ENCODE measurements at places on chromosomes 6 and 20. TPM values are rescaled to one million over a fixed set of nuclear protein-coding genes. Genes with fewer than 3 reads are reported as not detected.
A peak's percentile ranks its signal among the peaks of the same experiment; 100 is the strongest.

- H3K27me3 ChIP-seq = 0 out of 2 replicates have a peak, but pooled peaks cover 4% of the 10 kb centered on the region
- DNase-seq = no peak
- H3K27ac ChIP-seq = no peak overlapping the region
- no peaks in the 10 kb centered on the region for H3K36me3 ChIP-seq
Observed at GRCh38 chr20:17369506-17369905, 142.7 kb downstream of the PCSK2 start.

- peaks cover 22% of the 10 kb centered on the region for H3K4me1 ChIP-seq
- DNase-seq = peak; percentile 94
- H3K36me3 ChIP-seq = no peaks in the 10 kb centered on the region
- no peaks in the 10 kb centered on the region for H3K27me3 ChIP-seq
Observed at GRCh38 chr20:50292591-50293283, 102.1 kb downstream of the CEBPB start.

DNA sequence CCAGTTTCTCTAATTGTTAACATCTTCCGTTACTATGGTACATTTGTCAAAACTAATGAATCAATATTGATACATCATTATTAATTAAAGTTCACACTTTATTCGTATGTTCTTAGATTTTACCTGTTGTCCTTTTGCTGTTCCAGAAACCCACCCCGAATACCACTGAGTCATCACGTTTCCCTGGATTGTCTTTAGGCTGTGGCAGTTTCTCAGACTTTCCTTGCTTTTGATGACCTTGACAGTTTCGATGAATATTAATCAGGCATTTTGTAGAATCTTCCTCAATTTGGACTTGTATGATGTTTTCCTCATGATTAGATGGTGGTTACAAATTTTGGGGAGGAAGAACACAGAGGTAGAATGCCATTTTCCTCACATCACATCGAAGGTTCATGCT is 39.1 kb upstream of the AIG1 start:
- H3K27me3 ChIP-seq = no peaks in the 10 kb centered on the region
- H3K36me3 ChIP-seq = no peaks in the 10 kb centered on the region
- no peak overlapping the region for H3K4me3 ChIP-seq
- no peak for DNase-seq
- H3K4me1 ChIP-seq = no peaks in the 10 kb centered on the region

DNA sequence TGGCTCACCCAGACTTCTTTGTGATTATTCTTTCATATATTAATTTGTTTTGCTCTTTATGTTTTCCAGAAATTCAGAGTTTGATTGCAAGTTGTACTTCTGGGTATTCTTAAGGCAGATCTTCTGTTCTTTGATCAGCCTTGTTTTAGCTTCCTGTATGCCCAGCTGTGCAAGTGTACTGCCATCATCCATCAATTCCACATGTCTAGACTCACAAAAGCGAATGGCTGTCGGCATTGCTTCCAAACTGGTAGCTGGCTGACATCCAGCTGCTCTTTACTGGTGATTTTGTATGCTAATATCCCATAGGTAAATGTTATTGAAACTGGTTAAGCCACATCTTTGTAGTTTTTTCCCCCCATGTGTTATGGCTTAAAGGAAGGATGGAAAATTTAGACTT is 1084.8 kb upstream of the CITED2 start:
- H3K36me3 ChIP-seq = no peaks in the 10 kb centered on the region
- peaks cover 19% of the 10 kb centered on the region for H3K4me1 ChIP-seq
- no peaks in the 10 kb centered on the region for H3K27me3 ChIP-seq
- no peak overlapping the region for H3K4me3 ChIP-seq
- DNase-seq = no peak

DNA sequence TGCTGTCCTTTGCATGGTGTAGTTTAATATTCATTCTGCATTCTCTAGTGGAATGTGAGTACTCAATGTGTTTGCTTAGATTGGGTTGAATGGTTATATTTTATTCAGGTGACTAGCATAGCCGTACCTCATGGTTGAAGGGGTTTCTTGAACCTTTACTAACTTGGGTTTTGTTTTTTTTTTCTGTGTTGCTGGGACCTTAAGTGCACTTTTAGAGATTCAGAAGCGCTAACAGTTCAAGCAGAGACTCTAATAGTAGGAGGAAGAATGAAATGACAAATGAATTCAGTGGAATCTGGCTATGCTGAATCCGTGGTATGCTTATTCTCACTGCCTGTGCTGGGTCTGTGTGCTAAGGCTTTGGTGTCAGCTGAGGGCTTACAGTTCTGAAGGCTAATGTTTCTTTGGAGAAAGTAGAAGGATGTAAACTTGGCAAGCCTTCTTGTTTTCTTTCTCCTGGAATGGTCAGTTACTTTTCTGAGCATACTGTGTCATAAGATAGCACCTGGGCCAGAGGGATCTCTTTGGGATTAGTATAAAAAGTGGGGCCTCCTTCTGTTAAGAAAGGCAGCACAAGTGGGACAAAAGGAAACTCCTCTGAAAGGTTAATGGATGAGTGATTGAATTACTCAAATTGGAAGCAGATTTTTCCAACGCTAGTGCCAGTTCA is 28.7 kb downstream of the RNF144B start:
- peaks cover 20% of the 10 kb centered on the region for H3K4me1 ChIP-seq
- no peak for DNase-seq
- H3K36me3 ChIP-seq = no peaks in the 10 kb centered on the region
- H3K27ac ChIP-seq = no peak overlapping the region
- H3K4me3 ChIP-seq = no peak overlapping the region

- no peaks in the 10 kb centered on the region for H3K36me3 ChIP-seq
- DNase-seq = no peak
- H3K4me1 ChIP-seq = no peaks in the 10 kb centered on the region
Observed at GRCh38 chr6:12848964-12849808, 132.6 kb downstream of the PHACTR1 start.

- H3K4me1 ChIP-seq = peaks cover 13% of the 10 kb centered on the region
- no peak overlapping the region for H3K4me3 ChIP-seq
- H3K36me3 ChIP-seq = no peaks in the 10 kb centered on the region
- no peaks in the 10 kb centered on the region for H3K27me3 ChIP-seq
- no peak for DNase-seq
- H3K27ac ChIP-seq = no peak overlapping the region
Observed at GRCh38 chr6:31171931-31172905, 1.7 kb upstream of the POU5F1 start.

DNA sequence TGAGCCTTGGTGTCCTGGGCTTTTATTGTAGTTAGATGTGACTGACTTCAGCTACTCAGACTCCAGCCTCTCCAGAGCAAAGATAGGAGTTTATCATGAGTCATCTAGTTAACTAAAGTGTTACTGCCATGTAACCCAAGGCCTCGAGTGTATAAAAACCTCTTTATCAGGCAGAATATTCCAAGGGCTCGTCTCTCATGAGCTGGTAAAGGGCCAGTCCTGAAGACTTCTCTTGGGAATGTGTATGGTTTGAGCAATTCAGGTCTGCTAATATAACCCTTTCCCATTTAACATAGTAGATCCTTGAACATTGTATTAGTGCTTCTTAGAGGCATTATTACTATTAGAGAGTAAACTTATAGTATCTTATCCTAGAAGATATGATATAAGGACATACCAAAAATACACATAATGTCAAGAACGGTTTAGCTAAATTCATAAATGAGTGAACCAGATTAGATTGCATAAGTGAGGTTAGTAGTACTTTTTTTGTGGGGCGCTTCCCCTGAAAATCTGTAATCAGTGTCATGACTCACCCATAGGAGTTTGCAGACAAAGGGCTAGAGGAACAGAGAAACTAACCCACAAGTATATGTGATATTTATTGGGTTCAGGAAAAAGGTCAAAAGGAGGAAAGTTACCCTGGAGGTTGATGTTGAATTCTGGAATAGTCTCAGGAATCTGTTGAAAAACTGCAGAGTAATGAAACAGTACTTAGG is 16.0 kb downstream of the DSE start:
- H3K36me3 ChIP-seq = no peaks in the 10 kb centered on the region
- H3K27me3 ChIP-seq = no peaks in the 10 kb centered on the region
- no peak for DNase-seq
- H3K4me1 ChIP-seq = peaks cover 33% of the 10 kb centered on the region
- H3K4me3 ChIP-seq = no peak overlapping the region
- H3K27ac ChIP-seq = peak overlapping the region; percentile 49

DNA sequence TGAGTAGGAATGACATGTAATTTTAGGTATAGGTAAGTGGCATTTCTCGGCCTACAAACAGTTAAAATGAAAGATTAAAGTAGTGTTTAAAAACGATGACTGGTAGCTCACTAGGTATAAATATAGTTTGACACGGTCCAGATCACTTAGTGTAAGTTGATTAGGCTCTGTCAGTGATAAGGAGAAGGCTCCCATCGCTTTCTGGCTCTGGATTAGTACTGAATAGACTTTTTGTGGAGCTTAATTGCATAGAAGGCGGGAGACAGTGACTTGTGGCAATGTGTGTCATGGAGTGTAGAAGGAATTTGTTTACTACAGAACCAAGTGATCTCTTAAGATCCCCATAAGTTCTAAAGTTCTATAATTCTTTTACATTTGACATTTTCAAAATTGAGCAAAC is 6.7 kb downstream of the PYGB start:
- H3K36me3 ChIP-seq = peaks cover 81% of the 10 kb centered on the region
- no peaks in the 10 kb centered on the region for H3K27me3 ChIP-seq
- H3K4me1 ChIP-seq = peaks cover 24% of the 10 kb centered on the region
- no peak overlapping the region for H3K4me3 ChIP-seq
- DNase-seq = no peak

GRCh38 chr6:33211666-33212422 is 3.5 kb downstream of the RING1 start:
- no peak overlapping the region for H3K4me3 ChIP-seq
- DNase-seq = no peak
- H3K27me3 ChIP-seq = peaks cover 23% of the 10 kb centered on the region
- H3K4me1 ChIP-seq = peaks cover 30% of the 10 kb centered on the region
- H3K27ac ChIP-seq = no peak overlapping the region

DNA sequence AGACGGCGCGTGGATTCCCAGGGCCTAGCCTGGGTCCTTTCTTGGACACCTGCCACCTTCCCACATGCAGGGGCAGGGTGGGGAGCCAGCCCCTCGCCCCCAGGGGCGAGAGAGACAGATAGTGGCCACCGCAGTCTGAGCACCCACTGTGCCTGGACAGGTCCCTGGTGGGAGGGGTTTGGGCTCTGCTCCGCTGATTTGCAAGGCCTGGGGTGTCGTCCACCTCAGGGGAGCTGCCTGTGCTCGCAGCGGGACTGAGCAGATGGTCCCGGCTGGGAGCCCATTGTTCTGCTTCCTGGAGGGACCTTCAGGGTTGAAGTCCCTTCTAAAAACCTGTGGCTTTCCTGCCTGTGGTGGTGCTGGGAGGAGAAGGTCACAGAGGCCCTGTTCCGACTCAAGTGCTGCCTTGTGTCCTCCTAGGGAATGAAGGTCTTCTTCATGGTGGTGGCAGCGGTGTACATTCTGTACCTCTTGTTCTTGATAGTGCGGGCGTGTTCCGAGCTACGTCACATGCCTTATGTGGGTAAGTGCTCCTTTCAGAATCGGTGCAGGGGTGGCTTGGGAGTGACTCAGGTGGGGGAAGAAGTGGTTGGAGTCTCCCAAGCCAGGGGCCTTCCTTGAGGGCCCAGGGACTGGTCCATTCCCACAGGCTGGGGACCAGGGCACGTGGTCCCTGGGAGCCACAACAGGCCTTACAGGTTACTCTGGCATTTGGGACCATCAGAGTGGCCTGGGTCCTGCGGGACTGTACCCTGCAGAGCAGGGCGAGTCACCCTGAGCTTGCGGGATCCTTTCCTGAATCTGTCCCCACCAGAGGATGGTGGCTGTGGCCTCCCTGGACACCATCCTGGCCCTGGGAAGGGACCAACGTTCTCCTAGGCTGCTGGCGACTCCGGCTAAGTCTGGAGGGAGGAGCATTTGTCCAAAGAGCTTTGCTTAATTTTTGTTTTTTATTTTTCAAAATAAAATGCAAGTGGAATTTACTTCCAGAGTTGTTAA is 19.6 kb downstream of the DYNLT1 start:
- DNase-seq = no peak
- no peaks in the 10 kb centered on the region for H3K27me3 ChIP-seq
- H3K4me3 ChIP-seq = no peak overlapping the region
- no peaks in the 10 kb centered on the region for H3K4me1 ChIP-seq
- no peak overlapping the region for H3K27ac ChIP-seq

GRCh38 chr6:1110164-1110563 is 201.7 kb upstream of the FOXQ1 start:
- no peak overlapping the region for H3K27ac ChIP-seq
- no peak overlapping the region for H3K4me3 ChIP-seq
- no peaks in the 10 kb centered on the region for H3K27me3 ChIP-seq
- DNase-seq = no peak
- peaks cover 16% of the 10 kb centered on the region for H3K4me1 ChIP-seq
- no peaks in the 10 kb centered on the region for H3K36me3 ChIP-seq

GRCh38 chr6:53287336-53288225 is 61.2 kb downstream of the ELOVL5 start:
- H3K27me3 ChIP-seq = no peaks in the 10 kb centered on the region
- H3K27ac ChIP-seq = no peak overlapping the region
- H3K36me3 ChIP-seq = peaks cover 61% of the 10 kb centered on the region

DNA sequence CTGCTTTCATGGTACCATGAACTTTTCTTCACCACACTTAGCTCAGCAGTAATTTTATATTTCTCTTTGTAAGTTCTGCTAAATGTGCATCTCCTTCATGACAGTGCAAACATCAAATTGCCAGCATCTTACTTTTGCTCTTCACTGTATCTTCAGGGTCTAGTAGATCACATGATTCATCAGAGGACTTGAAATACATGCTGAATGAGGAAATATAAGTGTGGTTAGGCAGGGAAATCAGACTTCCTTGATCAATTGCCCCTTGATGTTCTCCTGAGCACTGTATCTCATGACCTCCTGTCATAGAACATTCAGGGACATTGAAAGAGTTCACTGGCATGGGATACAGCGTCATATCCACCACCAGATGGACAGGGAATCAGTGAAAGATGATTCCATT is 25.3 kb upstream of the POLR1H start:
- no peak overlapping the region for H3K4me3 ChIP-seq
- H3K36me3 ChIP-seq = no peaks in the 10 kb centered on the region
- DNase-seq = no peak
- no peak overlapping the region for H3K27ac ChIP-seq

GRCh38 chr20:53322651-53323050 is 271.0 kb downstream of the ZNF217 start:
- no peak for DNase-seq
- H3K27me3 ChIP-seq = no peaks in the 10 kb centered on the region
- H3K4me1 ChIP-seq = no peaks in the 10 kb centered on the region
- H3K36me3 ChIP-seq = no peaks in the 10 kb centered on the region

Gene OPRL1
- 0.16 TPM for total RNA-seq

Gene TBX18
- 35.1 TPM for total RNA-seq

Gene IL20RA
- total RNA-seq = not detected

Gene PET117
- 21.7 TPM for total RNA-seq

Gene SLPI
- not detected for total RNA-seq

Gene KCNG1
- 17.7 TPM for total RNA-seq

Gene KDM1B
- 18.8 TPM for total RNA-seq

Gene SMOC2
- not detected for total RNA-seq

Gene CLPSL2
- not detected for total RNA-seq

Measured in SJSA1 (cell line).